C1 segment of cervical spinal cord (tissue), 14 donors: ENCODE measurements at places on chromosomes 3 and 15.

DNA sequence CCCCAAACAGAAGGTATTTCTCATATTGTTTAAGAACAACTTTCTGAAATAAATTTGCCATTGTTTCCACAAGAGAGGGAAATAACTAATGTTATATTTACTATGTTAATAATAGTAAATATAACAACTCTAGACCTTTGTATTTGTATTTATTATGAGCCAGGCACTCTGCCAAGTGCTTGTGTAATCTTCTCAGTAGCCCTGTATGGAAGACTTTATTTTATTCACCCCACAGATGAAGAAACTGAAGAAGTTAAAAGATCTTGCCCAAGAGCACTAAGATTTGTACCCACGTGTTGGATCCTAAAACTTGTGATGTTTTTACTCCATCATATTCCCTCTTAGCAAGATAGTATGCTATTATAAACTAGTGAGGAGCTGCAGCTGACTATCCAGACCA is 12.0 kb upstream of the GNB4 start:
- no peak for DNase-seq

- no peak for DNase-seq
Measured at GRCh38 chr15:97899981-97900380, 60.5 kb upstream of the ARRDC4 start.

- no peak for DNase-seq
Measured at GRCh38 chr3:2377281-2377680, 278.6 kb downstream of the CNTN4 start.

DNA sequence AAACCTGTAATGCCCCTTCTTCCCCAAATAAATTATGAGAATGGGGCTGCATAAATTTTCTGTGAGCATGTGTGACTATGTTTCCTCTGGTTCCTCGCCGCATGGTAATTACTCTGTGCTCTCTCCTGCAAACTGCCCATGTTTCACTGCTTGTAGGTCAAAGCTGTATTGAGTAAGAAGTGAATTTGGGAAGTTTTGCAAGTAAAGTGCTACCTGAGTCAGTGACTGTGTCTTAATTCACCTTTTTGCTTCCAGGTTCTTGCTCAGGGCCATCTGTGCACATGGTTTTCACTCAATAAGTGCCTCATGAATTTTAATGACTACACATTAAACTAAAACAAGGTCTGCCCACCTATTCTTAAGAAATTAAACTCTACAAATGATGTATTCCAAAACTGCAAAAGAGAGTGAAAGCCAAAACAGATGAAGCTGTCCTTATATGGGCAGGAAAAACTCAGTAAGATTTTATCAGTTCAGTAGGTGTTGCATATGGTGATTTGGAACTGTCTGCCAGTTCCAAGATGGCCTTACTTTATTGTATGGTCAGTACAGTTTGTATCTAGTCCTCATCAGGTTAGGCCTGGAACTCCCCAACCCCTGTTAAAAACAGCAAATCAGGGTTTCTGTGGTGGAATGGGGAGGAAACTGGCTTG is 100.0 kb downstream of the LPP start:
- no peak for DNase-seq

DNA sequence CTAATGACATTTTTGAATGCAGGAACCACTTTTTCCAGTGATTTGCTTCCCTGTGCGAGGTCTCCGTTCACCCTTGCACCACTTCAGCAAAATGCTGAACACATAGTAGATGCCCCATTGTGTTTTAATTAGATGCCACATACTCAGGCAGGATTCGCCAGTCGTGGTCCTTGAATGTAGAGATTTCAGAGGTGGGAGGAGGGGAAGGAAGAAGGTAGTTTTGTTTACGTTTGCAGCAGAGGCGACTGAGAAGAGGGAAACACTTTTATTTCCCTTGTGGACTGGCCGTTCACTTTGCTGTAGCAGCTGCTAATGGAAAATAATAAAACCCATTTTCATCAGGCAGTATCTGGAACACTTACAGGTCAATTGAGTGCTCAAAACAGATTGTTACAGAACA is 262.8 kb upstream of the TBL1XR1 start:
- peak; percentile 27 for DNase-seq

DNA sequence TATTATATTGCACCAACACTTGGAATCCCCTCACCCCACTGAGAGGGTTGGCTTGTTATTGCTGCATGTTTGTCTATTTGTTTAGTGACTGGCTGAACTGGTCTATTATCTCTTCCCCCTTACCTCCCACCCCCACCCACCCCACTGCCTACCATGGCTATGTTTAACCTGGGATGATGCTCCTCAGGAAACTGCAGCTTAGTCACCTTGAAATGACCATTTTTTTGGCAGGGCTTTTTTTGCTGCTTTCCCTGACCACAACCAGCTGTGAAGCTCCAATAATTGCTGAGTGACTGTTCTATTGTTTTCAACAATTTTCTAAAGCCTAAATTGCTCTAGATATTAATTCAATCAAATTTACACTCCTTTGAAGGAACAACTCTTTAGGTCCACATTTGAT is 137.9 kb upstream of the CADM2 start:
- DNase-seq, result no peak

DNA sequence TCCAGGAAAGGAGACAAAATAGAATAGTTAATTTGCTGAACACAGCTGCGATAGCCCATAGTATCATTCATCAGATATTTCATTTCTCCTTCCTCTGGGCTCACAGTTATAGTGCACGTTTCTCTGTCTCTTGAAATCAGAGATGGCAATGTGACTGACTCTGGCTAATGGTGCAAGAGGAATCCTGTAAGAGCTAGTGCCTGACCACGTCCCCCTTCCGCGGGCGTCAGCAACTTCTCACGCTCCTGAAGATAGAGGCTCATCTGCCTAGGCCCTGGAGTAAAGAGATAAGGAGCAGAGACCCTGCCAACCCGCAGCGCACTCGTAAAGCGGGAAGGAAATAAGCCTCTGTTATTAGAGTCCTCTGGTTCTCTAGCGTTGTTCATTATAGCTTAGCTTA is 391.8 kb downstream of the VPS13C start:
- DNase-seq, result no peak

- DNase-seq, result no peak
Measured at GRCh38 chr3:77169823-77170222, 129.9 kb downstream of the ROBO2 start.

- no peak for DNase-seq
Measured at GRCh38 chr3:14243782-14244181, 65.2 kb downstream of the LSM3 start.

GRCh38 chr3:125011941-125012340 is 43.9 kb downstream of the HEG1 start:
- no peak for DNase-seq

DNA sequence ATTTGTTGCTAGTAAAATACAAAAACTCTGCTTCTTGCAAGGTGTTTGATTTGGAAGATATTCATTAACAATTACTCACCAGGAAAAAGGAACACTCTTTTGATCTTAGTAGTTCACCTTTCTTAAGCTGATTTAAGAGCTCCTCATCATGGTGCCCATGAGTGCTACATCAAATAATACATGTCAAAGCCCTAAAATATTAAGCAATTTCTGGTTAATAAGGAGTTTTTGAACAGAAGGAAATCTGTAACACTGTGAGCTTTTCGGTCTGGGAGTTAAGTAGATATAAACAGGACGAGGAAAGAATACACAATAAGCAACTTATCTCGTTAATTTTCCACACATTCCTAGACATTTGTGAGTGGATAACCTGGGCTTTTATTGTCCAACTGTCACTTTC is 83.9 kb upstream of the DCBLD2 start:
- no peak for DNase-seq

DNA sequence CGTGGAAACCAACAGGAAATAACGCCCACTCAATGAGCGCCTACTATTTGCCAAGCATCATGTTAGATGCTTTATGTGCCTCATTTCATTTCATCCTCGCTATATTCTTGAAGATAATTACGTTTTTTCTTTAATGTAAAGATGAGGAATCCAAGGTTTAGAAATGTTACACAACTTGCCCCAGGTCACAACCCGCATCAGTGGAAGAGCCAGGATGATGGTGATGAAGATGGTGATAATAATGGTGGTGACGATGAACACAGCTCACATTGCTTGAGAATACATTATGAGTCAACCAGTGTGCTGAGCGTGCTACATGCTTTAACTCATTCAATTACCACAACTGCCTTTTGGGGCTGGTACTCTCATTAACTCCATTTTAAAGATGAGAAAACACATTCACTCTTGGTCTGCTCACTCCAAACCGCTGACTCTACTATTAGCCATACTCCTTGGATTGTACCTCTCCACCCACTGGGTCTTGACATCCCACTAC is 21.5 kb upstream of the MYO1E start:
- no peak for DNase-seq

- DNase-seq, result no peak
Measured at GRCh38 chr15:81312790-81313543, 11.0 kb downstream of the STARD5 start.

GRCh38 chr15:78167227-78167888 is 18.2 kb downstream of the IDH3A start:
- DNase-seq, result no peak

DNA sequence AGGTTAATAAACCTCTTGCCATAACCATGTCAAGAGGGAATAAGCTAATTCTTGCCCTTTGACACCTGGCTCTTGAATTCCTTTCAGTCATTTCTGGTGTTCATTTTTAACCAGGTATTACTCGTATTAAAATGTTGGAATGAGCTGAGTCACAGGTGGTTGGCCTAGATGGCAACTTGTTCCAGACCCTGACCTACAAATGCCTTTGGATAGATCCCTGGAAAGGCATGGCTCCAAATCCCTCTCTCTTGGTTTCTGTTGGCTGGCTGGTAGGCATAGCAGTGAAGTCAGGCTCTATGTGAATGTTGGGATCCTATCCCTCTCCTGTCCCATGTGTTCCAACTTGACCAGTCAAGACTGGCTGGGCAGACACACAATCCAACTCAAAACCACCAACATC is 277.1 kb upstream of the PROK2 start:
- no peak for DNase-seq

- DNase-seq, result no peak
Measured at GRCh38 chr3:178139116-178139515, 397.1 kb upstream of the KCNMB2 start.

GRCh38 chr3:182460303-182460702 is 333.0 kb upstream of the ATP11B start:
- DNase-seq, result no peak

- DNase-seq, result no peak
Measured at GRCh38 chr3:33914731-33915379, 116.4 kb downstream of the PDCD6IP start.

GRCh38 chr15:92883163-92883875 is 16.8 kb upstream of the CHD2 start:
- DNase-seq, result peak; percentile 44

GRCh38 chr15:100516643-100517512 is 11.9 kb downstream of the CERS3 start:
- DNase-seq, result no peak

- no peak for DNase-seq
Measured at GRCh38 chr3:87436781-87437543, 160.6 kb upstream of the POU1F1 start.

- DNase-seq, result no peak
Measured at GRCh38 chr3:72328755-72329277, 519.4 kb downstream of the SHQ1 start.

DNA sequence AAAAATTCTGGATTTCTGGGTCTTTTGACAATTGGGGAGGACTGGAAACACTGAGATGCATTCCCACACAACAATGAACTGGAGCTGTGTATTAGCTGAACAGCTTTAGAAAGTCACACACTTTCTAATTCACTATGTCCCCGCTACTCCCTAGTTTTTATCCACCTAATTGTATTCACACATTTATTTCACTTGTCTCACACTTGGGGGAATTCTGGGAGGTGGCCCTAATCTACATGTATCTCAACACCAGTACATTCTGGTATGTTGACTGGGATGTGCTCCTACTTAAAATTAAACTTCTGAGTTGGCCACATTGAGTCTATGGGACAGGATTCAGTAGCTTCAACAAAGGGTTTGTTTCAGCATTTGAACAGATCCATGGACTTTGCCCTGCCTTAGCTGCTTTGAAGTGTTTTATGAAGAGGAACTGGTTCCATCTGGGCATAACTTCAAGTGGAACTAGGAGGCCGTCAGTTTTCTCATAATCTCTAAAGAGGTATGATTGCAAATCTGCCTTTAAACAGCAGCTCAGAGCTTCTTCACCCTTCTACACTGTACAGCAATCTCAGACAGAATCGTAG is 106.5 kb upstream of the CMC1 start:
- no peak for DNase-seq

DNA sequence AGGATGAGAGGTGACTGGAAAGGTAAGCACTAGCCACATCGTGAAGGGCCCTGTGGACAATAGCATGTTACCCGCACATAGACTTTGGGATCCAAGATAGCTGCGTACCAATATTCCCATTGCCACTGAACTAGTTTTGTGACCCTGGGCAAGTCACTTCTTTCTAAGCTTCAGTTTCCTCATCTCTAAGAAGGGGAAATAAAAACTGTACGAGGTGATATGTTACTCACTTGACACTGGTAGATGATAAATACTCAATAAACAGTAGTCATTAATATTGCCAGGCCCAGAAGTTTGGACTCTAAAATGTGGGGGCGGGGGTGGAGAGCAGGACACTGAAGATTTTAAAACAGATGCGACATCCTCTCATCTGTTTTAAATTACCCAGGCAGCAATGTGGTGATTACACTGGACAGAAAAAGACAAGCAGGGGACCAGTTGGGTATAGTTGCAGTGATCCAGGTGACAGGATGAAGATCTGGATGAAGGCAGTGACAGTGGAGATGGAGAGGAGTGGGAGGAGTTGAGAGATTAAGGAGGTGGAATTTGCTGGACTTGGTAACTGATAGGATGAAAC is 2.5 kb downstream of the ATG7 start:
- no peak for DNase-seq

GRCh38 chr3:47741925-47742324 is 39.8 kb downstream of the SMARCC1 start:
- no peak for DNase-seq

DNA sequence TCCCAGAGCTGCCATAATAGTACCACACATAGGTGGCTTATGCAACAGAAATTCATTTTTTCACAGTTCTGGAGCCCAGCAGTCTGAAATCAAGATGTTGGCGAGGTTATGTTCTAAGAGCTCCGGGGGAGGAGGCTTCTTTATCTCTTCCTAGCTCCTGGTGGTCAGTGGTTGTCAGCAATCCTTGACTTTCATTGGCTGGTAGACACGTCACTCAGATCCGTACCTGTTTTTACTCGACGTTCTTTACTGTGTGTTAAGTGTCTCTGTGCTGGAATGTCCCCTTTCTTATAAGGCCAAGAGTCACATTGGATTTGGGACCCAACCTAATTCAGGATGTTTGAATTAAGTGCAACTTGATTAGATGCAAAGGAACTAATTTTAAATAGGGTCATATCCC is 218.5 kb upstream of the CNTN3 start:
- no peak for DNase-seq

GRCh38 chr15:29090617-29091466 is 178.8 kb downstream of the NSMCE3 start:
- DNase-seq, result peak; percentile 44
